ENCODE measurements at places on chromosomes 6 and 20.

GRCh38 chr20:41221614-41222218 is 84.4 kb downstream of the PLCG1 start:
- DNase-seq: no peak

DNA sequence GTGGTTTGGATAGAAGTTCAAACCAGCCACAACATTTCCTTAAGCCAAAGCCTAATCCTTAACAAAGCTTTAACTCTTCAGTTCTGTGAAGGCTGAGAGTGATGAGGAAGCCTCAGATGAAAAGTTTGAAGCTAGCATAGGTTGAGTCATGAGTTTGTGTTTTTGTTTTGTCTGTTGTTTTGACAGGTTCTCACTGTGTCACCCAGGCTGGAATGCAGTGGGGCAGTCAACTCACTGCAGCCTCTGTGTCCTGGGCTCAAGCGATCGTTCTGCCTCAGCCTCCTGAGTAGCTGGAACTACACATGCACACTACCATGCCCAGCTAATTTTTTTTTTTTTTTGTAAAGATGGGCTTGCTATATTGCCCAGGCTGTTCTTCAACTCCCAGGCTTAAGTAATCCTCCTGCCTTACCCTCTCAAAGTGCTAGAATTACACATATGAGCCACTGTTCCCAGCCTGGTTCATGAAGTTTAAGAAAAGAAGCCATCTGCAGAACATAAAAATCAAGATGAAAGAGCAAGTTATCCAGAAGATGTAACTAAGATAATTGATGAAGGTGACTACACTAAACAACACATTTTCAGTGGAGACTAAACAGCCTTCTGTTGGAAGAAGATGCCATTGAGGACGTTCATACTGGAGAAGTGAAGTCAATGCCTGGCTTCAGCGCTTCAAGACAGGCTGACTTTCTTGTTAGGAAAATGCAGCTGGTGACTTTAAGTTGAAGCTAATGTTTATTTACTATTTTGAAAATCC is 96.2 kb downstream of the SMAP1 start:
- no peak for DNase-seq

GRCh38 chr6:119027465-119027864 is 51.0 kb downstream of the FAM184A start:
- DNase-seq: no peak

DNA sequence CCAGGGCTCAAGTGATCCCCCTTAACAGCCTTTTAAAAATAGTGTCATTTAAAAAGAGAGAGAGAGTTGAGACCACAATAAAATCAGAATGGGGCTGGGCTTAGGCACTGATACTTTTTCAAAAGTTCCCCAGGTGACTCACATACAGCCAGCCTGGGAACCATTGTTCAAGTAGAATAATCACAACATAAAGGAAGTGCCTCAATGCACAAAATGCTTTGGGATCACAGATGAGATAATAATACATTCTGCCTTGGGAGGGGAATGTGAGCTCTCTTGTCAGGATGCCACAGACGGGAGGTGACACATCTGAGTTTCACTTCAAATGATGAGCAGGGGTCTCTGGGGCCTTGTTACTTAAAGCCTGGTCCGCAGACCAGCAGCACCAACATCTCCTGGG is 34.0 kb upstream of the GABRR1 start:
- DNase-seq: no peak

DNA sequence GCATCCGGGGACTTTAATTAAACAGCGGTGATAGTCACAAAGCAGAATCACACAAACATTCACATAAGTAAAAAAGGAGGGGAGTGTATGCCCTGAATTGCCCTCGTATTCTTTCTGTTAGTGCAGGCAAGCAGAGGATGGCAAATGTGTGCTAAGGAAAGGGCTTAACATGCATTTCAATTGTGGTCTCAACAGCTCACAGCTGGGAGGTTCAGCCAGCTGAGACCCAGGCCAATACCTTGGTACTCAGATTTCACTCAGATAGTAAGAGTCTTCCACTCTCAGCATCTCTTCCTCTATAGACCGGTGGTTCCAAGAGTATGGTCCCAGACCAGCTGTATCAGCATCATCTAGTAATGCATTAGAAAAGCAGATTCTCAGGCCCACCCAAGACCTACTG is 215.1 kb downstream of the PHACTR1 start:
- no peak for DNase-seq

GRCh38 chr6:128666405-128666804 is 146.0 kb upstream of the PTPRK start:
- no peak for DNase-seq

DNA sequence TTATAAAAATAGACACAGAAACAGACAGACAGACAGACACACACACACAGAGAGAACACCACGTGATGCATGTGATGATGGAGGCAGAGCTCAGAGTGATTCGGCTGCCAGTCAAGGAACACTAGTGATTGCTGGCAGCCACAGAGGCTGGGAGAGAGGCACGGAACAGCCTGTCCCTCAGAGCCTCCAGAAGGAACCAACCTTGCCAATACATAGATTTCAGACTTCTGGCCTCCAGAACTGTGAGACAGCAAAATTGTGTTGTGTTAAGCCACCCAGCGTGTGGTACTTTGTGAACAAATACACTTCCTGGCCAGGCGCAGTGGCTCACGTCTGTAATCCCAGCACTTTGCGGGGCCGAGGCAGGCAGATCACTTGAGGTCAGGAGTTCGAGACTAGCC is 9.5 kb upstream of the PARD6B start:
- DNase-seq: no peak

DNA sequence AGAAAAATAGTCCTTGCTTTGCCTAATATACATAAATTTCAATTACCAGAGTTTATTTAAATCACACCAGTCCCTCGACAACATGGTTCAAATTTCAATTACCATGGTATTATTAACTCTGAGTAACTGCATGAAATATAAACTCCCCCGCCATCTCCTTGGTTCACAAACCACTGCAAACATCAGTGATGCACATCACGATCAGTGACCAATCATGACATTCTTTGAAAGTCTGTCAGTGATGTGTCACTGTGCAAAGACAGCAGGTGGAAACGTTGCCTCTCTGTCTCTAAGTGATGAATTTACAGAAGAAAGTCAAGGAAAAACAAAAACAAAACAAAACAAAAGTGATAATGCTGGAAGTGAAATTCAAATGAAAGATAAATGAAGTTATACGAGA is 86.7 kb downstream of the TASP1 start:
- no peak for DNase-seq
